Neural crest cell (in vitro differentiated cells): ENCODE measurements at places on chromosomes 5 and 9.

GRCh38 chr5:160978944-160979343, 126.9 kb upstream of the ATP10B start:
- H3K36me3 ChIP-seq, result no peaks in the 10 kb centered on the region
- no peaks in the 10 kb centered on the region for H3K27me3 ChIP-seq
- DNase-seq, result no peak
- no peaks in the 10 kb centered on the region for H3K4me1 ChIP-seq
- no peak overlapping the region for H3K27ac ChIP-seq

GRCh38 chr5:137621861-137622823, 113.7 kb downstream of the KLHL3 start:
- H3K4me3 ChIP-seq, result no peak overlapping the region
- no peak for DNase-seq
- H3K4me1 ChIP-seq, result no peaks in the 10 kb centered on the region
- no peak overlapping the region for H3K27ac ChIP-seq

DNA sequence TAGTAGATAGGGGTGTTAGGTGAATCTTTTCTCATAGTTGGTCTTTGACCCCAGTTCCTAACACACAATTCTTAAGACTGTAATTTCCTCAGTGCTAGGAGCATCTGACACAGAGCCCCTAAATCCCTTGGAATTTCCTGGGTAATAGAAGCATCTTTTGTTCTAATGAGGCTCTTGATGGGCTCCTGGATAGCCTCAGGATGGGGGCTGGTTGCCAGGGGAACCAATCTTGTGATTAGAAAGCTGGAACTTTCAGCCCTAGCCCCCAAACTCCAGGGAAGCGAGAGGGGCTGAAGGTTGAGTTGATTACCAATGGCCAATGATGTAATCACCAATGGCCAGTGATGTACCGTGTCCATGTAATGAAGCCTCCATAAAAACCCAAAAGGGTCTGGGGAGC, 44.5 kb downstream of the CCDC125 start:
- H3K27ac ChIP-seq, result no peak overlapping the region
- H3K36me3 ChIP-seq, result no peaks in the 10 kb centered on the region
- H3K4me1 ChIP-seq, result peaks cover 15% of the 10 kb centered on the region
- H3K27me3 ChIP-seq, result no peaks in the 10 kb centered on the region
- H3K4me3 ChIP-seq, result no peak overlapping the region

DNA sequence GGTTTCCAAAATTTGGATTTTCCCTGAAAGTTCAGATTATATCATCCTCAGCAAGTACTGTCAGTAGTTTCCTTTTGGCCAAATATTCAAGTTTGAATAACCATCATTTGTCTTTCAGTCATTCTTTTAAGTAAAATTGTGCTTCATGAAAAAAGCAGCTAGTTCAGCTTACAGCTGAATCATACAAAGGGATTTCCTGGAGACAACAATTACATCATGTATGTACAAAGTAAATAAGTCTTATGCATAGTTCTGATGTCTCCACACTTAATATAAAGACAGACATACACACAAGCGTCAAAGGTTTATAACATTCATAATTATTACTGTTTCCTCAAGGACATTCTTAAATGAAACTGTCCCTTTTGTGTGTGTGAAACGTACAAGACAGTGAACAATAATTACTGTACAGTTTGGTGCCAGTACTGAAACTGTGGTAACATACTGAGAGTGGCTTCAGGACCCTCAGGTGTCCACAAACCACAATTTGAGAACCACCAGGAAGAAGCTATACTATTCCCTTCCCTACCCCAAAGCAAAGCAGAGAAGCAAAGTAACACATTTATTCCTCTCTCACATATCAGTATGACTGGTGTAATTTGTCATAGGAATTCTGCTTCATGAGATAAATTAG, 746.6 kb downstream of the TAF11L14 start:
- no peaks in the 10 kb centered on the region for H3K27me3 ChIP-seq
- H3K4me1 ChIP-seq, result no peaks in the 10 kb centered on the region
- H3K36me3 ChIP-seq, result no peaks in the 10 kb centered on the region

DNA sequence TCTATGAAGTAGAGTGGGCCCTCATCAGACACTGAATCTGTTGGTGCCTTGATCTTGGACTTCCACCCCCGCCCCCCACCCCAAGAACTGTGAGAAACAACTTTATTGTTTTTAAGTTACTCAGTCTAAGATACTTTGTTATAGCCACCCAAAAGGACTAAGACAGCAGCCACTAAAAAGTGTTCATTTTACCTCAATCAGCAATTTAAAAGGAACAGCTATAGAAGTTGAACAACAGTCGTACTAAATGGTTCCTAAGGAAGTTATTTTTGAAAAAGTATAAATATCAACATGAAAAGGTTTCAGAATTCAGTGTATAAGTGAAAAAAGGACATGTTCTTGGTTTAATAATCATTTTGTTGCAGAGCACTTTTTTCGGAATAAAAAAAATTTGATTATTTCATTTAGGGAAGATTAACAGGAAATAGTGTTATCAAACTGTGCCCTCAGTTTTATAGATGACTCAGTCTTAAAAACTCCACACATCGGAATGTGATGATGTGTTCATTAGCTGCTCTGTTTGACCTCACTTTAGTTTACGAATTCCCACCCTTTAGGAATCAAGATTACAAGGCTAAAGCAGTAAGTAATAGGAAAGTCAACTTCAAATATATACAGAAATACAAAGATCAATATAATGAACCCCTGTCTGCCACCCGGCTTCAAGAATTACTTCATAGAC, 71.2 kb downstream of the MTAP start:
- no peak overlapping the region for H3K27ac ChIP-seq
- H3K4me1 ChIP-seq, result no peaks in the 10 kb centered on the region

DNA sequence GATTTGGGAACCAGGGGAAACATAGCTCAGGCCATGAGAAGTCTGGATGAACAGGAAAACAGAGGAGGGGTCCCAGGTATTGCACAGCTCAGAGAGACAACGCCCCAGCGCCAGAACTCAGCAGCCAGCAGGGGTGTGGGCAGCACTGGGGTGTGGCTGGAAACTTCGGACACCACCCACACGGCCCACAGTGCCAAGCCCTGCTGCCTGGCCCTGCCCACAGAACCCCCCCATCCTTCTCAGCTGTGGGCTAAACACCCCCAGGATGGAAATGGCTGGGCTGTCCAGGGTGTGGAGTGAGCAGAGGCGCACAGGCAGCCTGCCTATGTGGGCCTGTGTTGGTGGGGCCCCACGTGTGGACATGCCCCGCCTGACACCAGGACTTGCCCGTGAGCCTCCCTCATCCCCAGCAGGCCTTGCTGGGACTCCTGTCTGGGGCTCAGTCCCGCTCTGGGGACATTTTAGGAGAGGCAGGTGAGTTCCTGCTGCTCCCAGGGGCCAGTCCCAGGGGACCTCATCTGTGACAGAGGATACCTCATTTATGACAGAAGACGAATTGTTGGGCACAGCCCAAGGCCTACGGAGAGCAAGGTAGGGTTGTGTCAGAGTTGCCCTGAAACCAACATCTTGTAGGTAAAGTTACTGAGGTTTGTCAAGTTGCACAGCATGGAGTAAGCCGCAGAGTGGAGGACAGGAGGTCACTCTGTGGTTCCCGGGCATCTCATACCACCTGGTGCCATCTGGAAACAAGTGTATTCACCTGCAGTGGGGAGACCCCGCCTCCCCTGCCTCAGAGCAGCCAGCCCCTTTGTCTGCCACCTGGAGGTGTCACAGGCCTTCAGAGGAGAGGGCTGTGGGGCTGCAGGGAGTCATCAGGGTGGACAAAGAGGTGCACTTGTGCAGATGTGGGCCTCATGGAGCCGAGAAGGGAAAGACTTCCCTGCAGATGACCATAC, 183.2 kb downstream of the AUH start:
- no peaks in the 10 kb centered on the region for H3K4me1 ChIP-seq
- H3K36me3 ChIP-seq, result no peaks in the 10 kb centered on the region
- no peak overlapping the region for H3K27ac ChIP-seq
- no peaks in the 10 kb centered on the region for H3K27me3 ChIP-seq
- no peak overlapping the region for H3K4me3 ChIP-seq

DNA sequence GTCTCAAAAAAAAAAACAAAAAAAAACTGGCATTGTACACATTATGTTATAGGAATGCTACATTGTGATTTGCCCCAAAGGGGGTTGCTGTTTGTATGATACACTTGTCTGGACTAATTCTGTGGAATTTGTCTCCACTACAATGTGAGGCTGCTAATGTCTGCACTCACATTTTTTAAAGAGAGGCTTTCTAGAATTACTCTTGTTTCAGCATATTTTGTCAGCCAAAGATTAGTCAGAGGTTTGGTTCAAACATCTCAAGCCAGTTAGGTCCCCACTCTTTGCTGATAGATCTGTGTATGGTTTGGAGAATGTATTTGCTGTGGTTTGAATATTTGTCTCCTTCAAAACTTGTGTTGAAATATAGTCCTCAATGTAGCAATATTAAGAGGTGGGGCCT, 59.3 kb upstream of the ZNF169 start:
- peaks cover 27% of the 10 kb centered on the region for H3K36me3 ChIP-seq
- no peak for DNase-seq
- no peaks in the 10 kb centered on the region for H3K4me1 ChIP-seq
- H3K27ac ChIP-seq, result no peak overlapping the region
- no peaks in the 10 kb centered on the region for H3K27me3 ChIP-seq

DNA sequence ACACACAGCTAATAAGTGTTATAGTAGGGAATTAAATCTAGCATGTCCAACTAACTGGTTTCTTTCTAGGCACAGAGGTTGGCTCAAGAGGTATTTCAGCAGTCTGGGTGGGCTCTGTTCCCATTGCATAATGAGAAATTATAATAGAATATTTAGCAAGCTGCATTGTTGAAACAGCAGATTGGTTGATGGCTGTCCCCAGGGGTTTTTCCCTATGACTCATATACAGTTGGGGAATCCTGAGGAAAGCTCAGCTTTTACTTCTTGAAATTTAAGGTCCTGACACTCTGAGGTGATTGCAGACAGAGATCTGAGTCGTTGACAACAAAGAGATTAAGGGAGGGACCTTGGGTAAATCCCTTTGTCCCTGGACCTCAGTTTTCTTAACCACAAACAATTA, 38.3 kb upstream of the TNFSF8 start:
- no peak overlapping the region for H3K27ac ChIP-seq
- H3K27me3 ChIP-seq, result peaks cover 5% of the 10 kb centered on the region
- DNase-seq, result no peak
- no peaks in the 10 kb centered on the region for H3K36me3 ChIP-seq
- no peak overlapping the region for H3K4me3 ChIP-seq

DNA sequence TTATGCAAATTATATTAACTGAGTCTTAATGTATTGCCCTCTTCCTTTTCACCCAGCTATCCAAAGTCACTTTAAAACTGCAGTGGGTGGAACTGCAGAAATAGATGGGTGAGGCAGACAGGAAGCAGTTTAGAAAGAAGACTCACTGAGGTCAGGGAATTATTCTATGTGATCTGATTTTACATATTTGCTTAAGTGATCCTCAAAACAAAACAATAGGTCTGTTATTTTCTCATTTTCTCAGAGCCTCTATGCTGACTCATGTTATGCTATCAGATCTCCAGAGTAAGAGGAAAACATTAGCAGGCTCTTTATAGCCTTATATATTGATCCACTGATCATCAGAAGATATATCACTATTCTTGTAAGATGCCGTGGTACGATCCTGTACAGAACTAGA, 63.5 kb downstream of the MRPS27 start:
- no peaks in the 10 kb centered on the region for H3K4me1 ChIP-seq
- peaks cover 9% of the 10 kb centered on the region for H3K36me3 ChIP-seq
- H3K27ac ChIP-seq, result no peak overlapping the region
- no peaks in the 10 kb centered on the region for H3K27me3 ChIP-seq
- no peak for DNase-seq

DNA sequence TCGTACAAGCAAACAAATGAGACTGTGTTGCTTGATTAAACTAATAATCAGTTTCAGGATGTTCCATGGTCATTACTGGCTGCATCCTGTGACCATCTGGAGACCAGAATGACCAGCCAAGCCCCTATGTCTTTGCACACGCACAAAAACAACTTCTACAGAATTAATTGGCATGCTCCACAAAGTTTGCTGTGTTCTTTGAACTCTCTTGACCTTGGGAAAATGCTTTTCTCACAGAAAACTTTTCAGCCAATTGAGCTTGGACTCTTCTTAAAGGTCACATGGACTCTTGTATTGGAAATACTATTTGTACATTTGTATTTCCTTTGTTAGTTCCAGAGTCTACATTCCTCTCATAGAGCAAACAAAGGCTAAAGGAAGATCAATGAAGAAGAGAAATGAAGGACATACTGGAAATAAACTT, 147.8 kb downstream of the ARRDC3 start:
- no peak overlapping the region for H3K4me3 ChIP-seq
- H3K4me1 ChIP-seq, result peaks cover 14% of the 10 kb centered on the region
- no peak overlapping the region for H3K27ac ChIP-seq
- no peaks in the 10 kb centered on the region for H3K36me3 ChIP-seq

- no peak overlapping the region for H3K4me3 ChIP-seq
- H3K27me3 ChIP-seq, result no peaks in the 10 kb centered on the region
- H3K4me1 ChIP-seq, result peaks cover 16% of the 10 kb centered on the region
Measured at GRCh38 chr9:85298499-85298898, 443.3 kb downstream of the AGTPBP1 start.

DNA sequence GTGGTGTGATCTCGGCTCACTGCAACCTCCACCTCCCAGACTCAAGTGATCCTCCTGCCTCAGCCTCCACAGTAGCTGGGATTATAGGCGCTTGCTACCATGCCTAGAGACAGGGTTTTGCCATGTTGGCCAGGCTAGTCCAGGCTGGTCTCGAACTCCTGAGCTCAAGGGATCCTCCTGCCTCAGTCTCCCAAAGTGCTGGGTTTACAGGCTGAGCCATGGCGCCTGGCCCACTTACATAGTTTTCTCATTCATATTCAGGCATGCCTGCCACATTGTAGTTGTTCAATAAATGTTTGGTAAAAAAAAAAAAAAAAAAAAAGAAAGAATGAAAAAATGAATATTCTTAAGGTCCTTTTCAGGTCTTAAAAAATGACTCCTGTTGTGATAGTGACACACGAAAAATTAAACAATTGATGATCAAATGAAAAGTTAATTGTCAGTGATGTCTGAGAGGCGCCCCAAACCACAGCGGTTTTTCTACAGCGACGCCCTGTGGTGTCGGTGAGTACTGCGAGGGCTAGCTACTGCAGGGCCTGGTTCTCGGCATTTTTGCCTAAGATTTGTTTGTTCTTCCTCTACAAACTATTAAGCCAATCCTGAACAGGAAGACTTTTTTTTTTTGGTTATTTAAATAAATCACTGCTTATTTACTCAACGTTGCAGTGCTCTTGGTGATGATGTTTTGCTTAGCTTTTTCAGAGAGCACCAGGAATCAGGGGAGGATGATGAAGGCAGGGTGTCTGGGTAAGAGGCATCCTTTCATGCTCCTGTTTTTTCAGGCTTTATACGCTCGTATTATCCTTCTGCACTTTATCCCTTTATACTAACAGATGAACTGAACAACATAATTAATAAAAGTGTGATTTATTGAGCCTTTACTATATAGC, 67.0 kb upstream of the DPYSL3 start:
- H3K27ac ChIP-seq, result no peak overlapping the region
- H3K4me1 ChIP-seq, result peaks cover 37% of the 10 kb centered on the region
- H3K36me3 ChIP-seq, result peaks cover 2% of the 10 kb centered on the region

- peaks cover 7% of the 10 kb centered on the region for H3K4me1 ChIP-seq
- no peaks in the 10 kb centered on the region for H3K27me3 ChIP-seq
Measured at GRCh38 chr9:71812385-71812784, 44.1 kb upstream of the CEMIP2 start.
